ENCODE measurements at places on chromosomes 5 and 9.

- DNase-seq: no peak
Measured at GRCh38 chr5:1959231-1959630, 76.5 kb upstream of the IRX4 start.

DNA sequence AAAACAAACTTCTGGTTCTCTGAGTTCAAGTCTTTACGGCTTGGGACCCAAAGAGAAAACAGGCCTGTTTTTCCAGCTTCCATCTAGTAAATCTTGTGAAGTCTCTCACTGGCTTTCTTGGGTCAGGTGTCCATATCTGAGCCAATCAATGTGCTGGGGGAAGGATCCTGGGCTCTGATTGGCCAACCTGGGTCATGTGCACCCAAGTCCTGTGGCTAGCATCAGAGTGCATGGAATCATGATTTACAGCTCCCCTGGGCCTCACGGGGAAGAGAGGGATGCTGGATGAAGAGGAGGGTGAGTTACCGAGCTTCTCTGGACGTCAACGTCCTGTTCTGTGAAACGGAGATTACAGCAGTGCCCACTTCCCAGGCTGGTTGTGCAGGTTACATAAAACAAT lies 19.4 kb downstream of the CXCL14 start:
- DNase-seq: no peak

DNA sequence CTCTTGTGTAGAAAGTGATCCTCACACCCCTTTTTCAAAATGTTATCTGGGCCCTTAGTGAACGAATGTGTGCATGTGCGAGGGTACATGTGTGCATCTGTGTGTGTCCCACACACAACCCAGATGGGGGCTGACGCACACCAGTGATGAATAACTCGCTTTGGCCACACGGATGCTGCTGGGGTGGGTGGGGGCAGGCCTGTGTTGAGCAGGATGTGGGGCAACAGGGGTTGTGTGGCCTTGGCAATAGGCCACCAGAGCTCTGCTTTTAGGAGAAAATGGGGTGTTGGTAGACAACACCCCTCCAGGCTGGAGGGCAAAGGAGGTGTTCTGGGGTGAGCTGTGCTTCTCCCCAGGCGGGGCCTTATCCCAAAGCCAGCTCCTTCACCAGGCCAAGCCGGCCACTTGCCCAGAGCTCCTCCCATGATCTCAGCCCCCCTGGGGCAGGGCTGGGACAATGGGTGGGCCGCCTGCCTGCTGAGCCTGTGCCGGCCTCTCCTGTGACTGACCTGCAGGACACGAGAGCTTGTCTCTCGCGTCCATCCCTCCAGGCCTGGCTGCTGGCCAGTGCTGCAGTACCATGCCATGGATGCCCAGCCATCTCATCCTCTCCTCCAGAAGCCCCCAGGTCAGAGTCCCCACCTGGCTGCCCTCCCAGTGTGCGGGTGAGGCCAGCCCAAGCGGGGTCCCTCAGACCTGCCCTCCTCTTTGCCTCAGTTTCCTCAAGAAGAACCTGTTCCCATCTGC lies 1.7 kb downstream of the DBN1 start:
- DNase-seq: no peak

DNA sequence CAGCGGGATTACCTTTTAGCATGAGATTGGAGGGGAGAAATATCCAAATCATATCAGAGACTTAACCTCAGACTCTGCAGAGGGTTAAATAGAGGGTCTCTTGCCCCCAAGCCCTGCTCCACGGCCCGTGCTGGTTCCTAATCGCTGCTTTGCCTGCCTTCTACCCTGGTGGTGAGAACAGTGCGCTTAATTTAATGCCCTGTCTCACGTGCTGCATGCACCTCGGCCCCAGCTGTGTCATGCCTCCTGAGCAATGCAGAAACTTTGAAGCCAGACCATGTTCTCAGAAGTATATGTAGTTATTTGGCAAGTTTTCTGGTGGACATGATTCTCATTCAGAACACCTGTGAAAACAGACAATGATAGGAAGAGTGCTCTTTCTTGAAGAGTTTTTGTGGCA lies 1.4 kb downstream of the OTULIN start:
- peak; percentile 31 for DNase-seq

GRCh38 chr5:14640765-14641164 lies 23.8 kb upstream of the OTULIN start:
- no peak for DNase-seq

GRCh38 chr5:43702815-43703214 lies 99.8 kb downstream of the NNT start:
- no peak for DNase-seq

DNA sequence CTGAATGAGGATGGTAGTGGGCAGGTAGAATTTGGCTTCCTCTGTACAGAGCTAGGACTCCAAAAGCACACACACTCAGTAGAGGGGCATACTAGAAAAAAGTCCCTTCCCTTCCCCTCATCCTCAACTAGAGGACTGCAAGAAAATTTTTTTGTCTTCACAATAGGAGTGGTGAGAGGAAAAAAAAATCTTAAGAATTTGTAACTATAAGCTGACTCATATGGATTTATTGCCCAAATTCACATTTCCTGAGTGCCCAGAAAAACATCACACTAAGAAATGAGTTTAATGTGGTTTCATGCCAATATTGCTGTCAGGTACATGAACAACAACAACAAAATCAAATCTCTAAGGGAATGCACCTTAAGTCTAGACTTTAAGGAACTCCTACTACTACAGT lies 43.7 kb downstream of the RANBP6 start:
- no peak for DNase-seq

DNA sequence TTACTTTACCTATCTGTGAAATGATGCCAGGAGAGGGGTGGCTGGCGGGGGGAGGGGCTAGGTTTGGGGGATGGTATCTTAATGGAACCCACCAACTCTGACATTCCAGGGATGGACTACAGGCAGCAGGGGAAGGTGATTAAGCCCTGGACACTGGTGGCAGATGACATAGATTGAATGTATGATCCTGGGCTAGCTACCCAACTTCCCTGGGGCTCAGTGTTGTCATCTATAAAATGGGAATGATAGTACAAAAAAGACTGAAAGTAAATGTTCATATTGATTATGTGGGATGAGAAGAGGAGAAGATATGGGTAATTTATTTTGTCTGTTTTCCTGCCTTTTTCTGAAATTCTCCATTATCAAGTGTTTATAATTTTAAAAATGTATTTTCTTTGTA lies 6.2 kb downstream of the CORO2A start:
- no peak for DNase-seq

GRCh38 chr9:127574072-127574993 lies 37.7 kb upstream of the STXBP1 start:
- no peak for DNase-seq

GRCh38 chr5:151523335-151523734 lies 67.8 kb downstream of the FAT2 start:
- peak; percentile 56 for DNase-seq

DNA sequence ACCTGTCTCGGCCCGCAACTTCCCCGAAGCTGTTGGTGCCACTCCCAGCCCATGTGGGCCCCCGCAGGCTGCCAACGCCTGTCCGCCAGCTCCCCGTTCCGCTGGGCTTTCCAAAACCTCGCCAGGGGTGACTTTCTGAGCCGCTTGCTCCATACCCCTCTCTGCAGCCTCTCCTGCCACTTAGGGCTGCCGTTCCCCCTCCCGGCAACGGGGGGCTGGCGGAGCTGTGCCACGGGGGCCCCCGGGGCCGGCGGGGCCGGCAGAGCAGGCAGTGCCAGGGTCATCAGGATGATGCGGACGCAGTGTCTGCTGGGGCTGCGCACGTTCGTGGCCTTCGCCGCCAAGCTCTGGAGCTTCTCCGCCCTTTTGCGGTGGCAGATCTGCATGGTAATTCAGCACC lies 40.8 kb downstream of the FCHO2 start:
- no peak for DNase-seq

GRCh38 chr5:133297293-133297692 lies 245.5 kb downstream of the HSPA4 start:
- no peak for DNase-seq

All from endothelial cell (in vitro differentiated cells).